ENCODE measurements at places on chromosomes 5 and 9.

DNA sequence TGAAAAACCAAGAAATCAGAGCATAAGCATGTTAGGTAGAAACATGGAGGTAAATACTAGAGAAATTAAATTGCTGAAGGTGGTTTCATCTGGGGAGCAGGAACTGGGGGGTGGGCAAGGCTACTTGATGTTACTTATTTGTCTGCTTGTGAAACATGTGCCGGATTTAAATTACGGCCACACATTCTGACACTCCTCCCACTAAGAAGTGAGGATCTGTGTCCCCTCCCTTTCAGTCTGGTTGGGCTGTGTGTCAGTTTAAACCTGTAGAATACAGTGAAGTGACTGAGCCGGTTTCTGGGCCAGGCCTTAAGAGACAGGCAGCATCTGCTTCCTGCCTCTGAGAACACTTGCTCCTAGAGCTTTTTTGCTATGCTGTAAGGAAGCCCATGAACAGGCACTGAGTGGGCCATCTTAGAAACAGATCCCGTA, 2.3 kb upstream of the IARS1 start:
- DNase-seq: no peak

GRCh38 chr5:171759777-171760176, 25.8 kb upstream of the SMIM23 start:
- no peak for DNase-seq

- no peak for DNase-seq
Measured at GRCh38 chr9:134474055-134474370, 147.8 kb downstream of the RXRA start.

DNA sequence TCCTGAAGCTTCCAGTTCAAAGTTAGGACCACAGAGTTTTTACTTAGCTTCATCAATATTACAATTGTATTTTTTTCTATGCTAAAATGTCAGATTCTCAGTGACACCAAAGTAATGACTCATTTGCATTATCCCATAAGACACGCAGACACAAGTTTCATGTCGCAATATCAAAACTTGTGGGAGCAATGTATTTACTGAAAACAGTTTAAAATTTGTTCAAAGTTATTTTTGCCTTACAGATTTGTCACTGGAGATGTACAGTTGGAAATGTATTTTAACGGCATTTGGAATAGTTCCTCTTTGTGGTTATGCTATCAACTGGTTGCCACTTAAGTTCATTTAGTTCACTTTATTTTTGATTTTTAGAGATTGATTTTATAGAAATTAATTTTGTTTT, 36.2 kb upstream of the DAP start:
- DNase-seq: no peak

DNA sequence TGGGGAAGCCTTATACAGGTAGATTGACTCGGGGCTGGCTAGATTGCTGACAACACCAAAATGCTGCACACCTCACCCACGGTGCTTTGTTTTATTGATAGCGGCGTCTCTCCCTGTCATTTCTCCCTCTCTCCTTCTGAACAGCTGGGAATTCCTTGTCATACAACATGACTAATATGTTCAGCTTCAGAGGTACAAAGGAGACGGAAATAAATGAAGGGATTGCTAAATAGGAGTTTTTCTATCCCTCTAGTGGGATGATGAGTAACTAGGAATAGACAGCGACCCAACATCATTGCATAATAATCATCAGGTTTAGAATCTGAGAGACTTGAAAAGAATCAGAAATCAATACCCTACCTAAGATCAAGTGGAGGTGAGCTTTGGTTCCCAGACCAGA, 337.7 kb upstream of the PANK3 start:
- no peak for DNase-seq

- DNase-seq: peak; percentile 59
Measured at GRCh38 chr9:127943731-127944144, 6.1 kb upstream of the DPM2 start.

GRCh38 chr9:136603901-136604814, 58.3 kb upstream of the NOTCH1 start:
- DNase-seq: no peak

DNA sequence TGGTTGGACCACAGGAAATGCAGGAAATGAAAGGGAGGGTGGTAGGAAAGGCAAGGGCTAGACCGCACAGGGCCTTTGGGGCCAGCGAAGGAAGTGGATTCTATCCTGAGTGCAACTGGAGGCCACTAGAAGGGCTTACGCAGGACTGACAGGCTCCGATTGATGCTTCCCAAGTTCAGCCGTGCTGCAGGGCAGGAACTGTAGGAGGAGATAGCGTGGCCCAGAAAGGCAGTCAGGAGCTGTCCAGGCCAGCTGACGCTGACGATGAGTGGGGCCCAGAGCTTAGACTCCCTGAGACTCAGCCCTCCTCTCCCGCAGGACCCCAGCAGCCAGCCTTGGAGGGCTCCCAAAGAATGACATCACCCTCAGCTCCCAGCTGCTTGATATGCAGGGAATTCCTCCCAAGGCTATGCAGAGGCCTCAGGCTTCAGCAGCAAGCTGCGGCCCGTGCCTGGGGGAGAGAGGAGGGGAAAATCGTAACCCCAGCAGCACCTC, 48.8 kb downstream of the KCNIP1 start:
- DNase-seq: peak; percentile 90

GRCh38 chr9:134319306-134320125, 6.7 kb upstream of the RXRA start:
- peak; percentile 53 for DNase-seq

- DNase-seq: peak; percentile 17
Measured at GRCh38 chr5:15943487-15943886, 236.1 kb downstream of the MARCHF11 start.

DNA sequence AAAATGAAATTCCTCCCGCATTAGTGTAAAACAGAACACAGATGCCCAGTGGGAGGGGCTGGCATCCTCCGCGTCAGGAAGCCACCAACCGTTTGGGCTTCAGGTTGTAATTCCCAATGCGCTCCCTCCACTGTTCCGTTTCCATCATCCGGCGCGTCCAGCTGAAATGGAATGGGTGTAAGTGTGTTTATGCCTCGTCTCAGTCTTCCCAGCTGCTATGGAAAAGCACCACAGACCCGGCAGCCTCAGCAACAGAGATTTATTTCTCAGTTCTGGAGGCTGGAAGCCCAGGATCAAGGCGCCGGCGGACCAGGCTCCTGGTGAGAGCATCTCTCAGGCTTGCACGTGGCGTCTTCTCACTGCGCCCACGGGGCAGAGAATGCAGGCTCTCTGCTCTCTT, 20.4 kb downstream of the KCNT1 start:
- no peak for DNase-seq

DNA sequence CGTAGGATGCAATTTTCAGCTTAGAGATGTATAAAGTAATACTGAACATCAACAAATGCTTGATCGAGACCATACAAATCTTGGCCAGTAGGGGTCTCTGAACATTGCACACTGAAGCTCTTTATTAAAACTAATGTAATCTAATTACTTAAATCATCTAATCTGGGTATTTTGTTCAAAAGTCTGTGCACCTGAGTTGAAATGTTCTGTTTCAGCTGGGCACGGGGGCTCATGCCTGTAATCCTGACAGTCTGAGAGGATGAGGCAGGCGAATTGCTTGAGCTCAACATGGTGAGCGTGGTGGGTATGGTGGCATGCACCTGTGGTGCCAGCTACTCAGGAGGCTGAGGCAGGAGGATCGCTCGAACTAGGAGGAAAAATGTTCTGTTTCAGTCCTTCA, 41.0 kb downstream of the ESM1 start:
- peak; percentile 8 for DNase-seq

GRCh38 chr5:163177971-163178370, 259.4 kb upstream of the CCNG1 start:
- no peak for DNase-seq

DNA sequence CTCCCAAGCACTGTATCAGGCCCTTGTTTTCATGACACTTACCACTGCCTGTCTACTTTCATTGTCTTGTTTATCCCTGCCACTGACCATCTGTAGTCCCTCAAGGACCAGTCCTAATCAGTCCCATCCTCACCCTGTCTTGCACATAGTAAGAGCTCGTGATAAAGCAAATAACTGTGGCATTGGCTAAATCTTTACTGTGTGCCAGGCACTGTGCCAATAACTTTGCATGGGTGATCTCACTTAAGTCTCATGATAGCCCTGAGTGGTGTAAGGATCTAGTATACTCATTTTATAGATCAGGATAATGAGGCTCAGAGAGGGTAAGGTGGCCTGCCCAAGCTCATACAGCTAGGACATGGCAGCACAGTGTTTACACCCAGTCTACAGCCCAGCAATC, 5.6 kb downstream of the CDX1 start:
- no peak for DNase-seq

GRCh38 chr5:154474396-154475334, 3.4 kb downstream of the HAND1 start:
- peak; percentile 57 for DNase-seq

All from brain (organoid and tissue), 16 donors.